ENCODE measurements at places on chromosomes 4 and X.
A peak's percentile ranks its signal among the peaks of the same experiment; 100 is the strongest.

- no peak for DNase-seq
Observed at GRCh38 chrX:47202877-47203276, 9.2 kb downstream of the UBA1 start.

- no peak for DNase-seq
Observed at GRCh38 chrX:75989806-75990590, 182.9 kb upstream of the PBDC1 start.

DNA sequence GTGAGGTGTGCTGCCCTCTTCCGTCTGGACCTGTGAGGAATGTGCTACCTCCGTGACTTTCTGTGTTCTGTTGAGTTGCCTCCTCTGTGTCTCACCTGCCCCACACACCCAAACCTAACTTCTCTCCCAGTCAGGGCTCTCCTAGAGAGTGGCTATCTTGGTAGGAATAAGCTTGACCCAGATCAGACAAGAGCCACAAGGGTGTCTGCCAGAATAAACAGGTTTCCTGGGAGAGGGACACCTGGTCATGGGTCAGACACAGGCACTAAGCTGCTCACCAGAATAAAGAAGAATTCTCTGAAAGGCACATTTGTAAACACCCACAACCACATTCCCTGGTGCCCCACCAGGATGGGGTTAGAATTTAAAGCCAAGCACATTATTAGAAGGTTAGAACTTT, 11.1 kb downstream of the ZNF182 start:
- no peak for DNase-seq

GRCh38 chrX:101478366-101478765, 6.9 kb upstream of the ARMCX4 start:
- no peak for DNase-seq

GRCh38 chrX:33175201-33175600, 36.1 kb downstream of the DMD start:
- no peak for DNase-seq

DNA sequence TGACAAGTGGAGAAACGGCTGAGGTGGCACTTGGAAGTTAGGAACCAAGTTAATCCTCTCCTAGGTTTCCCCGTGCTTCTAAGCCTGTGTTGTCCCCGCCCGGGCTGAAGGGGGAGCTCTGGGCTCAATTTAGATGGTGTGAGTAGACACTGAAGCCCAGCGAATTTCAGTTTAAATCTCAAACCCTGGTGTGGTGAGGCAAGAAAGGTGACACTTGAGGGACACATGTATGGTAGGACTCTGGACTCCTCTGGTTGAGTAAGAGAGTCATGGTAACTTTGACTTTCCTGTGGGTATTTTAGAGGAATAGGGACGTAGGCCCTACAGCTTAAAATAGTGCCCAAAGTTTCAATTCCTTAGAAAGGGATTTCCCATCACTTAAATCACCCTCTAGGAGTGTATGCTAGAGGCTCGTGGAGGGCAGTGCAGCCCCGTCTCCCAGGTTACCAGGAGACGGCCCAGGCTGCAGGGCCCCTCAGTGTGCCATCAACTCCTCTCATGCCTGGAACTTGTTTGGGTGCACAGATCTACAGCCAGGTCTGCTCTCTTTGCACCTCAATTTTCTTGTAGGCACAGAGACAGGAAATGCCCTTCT, 24.0 kb downstream of the HAND2 start:
- peak; percentile 76 for DNase-seq

GRCh38 chr4:1939664-1940509, 68.7 kb downstream of the NSD2 start:
- DNase-seq, result no peak

DNA sequence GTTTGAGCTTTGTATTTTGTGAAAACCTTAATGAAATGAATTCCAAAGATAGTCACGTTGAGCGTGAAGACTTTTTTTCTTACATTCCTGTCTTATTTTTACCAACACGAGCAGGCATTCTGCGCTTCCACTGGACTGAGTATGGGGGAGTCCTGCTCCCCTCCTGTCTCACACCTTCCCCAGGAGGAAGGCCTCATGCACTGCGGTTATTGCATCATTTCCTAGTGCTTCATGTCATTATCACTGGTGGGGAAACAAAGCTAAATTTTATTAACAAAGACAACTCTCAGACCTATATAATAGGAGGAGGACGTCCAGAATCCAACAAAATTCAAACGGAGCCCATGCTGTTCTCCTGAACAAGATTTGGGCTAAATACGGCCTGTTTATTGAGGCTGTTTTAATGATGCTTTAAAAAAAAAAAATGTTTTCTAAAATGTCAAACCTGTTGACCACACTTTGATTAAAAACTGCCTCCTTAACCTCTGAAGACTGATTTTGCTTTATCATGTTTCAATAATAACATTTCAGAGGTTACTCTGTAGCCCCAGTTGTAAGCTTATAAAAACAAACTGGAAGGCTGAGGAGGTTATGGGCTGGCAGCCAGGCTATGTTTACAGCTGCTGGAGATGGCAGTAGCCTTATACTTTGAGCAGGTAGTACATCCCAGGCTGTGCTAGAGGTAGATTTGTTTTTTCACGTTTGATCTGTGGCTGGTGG, 118.0 kb downstream of the SOWAHB start:
- DNase-seq, result peak; percentile 17

GRCh38 chr4:8536467-8536866, 43.7 kb upstream of the GPR78 start:
- no peak for DNase-seq

DNA sequence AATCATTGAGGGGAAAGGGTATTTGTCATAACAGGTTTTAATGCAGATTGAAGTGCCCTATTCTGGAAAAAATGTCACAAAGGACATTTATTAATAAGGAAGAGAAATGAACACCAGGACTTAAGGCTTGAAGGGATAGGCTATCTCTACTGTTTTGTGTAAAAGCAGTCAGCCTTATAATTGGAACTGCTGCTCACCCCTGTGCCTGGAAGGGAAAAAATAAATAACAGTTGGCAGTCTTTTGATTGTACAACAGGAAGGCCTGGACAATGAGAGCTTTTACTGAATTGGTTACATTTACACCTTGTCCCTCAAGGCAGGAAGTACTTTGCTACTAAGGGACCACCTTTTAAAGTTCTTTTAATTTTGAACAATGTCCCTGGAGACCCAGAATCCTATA, 17.8 kb upstream of the MAGED4 start:
- DNase-seq, result no peak

- DNase-seq, result no peak
Observed at GRCh38 chr4:102612210-102612609, 111.1 kb downstream of the NFKB1 start.

- DNase-seq, result peak; percentile 59
Observed at GRCh38 chrX:15500497-15500966, at the start of gene BMX. Gene BMX, plus strand, starts transcription at chrX:15500807. Its CDS starts 7,547 bp downstream, at chrX:15508354.

GRCh38 chrX:24542756-24543155, 77.7 kb downstream of the PDK3 start:
- no peak for DNase-seq

GRCh38 chrX:149221230-149221629, 283.9 kb downstream of the IDS start:
- no peak for DNase-seq

DNA sequence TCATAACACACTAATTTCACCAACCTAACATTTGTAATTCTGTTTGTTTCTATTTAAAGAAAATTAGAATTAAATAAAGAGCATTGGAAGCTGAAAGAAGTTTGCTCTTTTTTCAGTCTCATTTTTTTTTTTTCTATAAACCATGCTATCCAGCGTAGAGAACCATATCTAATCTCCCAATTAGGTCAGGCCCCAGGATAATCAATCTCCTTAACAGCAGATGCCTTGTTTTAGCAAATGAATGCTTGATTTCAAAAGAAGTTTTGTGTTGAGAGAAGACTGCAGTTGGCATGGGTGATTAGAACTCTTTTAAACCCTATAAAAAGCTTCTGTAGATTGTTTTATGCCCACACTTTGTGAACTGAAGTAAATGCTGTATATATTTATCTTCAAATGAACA, 15.6 kb upstream of the MAD2L1 start:
- DNase-seq, result no peak

DNA sequence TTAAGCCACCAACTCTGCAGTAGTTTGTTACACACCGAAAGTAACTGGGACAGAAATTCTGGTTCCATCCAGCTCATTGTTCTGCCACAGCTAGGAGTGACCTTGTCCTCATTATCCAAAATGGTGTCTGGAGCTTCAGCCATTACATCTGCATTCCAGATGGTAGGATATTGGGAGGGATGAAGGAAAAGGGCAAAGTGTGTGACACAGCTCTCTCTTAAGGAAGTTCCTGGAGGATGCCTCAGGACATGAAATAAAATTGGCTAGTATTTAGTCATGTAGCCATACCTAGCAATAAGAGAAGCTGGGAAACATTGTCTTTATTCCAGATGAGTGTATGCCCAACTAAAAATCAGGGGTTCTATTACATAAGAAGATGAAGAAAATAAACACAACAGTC, 262.0 kb downstream of the BCOR start:
- no peak for DNase-seq

DNA sequence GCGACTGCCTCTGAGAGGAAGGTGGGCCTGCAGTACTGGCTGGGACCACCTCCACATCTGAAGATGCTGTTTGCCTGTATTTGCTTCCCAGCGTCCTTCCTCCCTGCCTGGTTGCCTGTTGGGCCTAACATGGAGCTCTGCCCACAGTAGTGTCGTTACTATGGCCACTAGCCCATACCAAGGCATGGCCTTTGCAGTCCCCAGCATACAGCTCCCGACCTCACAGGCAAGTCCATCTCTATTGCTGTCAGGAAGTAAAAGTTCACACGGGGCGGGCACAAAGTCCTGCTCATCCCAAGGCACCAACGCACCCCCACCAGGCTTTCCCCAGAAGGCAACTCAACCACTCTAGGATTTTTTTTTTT, 71.6 kb downstream of the MAML3 start:
- DNase-seq, result no peak

- DNase-seq, result peak; percentile 76
Observed at GRCh38 chr4:15654593-15655222, 449 bp downstream of the FBXL5 start.

GRCh38 chrX:130393451-130394074, 8.1 kb upstream of the GPR119 start:
- DNase-seq, result peak; percentile 42

DNA sequence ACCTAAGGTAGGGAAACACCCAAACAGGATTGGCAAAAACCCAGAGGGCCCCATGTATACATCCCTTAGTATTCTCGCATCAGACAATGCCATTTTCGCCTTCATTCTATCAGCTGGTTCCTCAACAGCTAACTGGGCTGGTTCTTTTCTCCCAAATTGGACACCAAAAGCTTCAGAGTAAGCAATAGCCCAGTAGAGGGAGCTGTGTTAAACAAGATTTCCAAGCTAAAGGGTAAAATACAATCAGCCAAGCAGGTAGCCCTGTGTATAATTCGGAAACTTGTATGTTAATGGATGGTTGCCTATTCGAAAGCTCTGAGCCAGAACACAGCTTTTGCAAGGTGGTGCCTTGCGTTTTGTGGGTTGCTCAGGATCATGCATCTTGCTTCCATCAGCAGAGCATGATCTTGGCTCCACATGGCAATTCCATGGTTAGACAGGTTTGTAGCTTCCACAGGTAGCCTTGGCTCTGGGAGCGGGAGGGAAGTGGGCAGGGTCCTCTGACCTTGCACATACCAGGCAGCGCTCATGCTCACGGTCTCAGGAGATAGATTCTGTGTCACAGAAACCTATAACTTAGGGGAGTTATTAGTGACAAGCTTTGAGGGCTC, 115.2 kb upstream of the LNX1 start:
- DNase-seq, result peak; percentile 52

DNA sequence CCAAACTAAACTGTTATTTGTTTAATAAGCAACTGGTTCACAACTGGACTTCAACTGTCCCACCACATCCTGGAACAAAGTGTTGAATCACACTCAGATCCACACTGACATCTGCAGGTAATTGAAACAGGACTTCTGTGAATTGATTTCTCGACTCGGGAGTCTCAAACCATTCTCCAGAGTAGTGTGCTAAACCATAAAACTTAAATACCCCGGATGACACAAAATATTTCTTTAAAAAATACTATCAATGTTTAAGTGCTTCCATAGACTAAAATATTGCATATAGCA, 95.4 kb upstream of the PLAC1 start:
- peak; percentile 24 for DNase-seq

All from NB4 (cell line).